Glutamatergic neuron (in vitro differentiated cells): ENCODE measurements at places on chromosomes 16 and 17.

- DNase-seq: no peak
These were observed 41.0 kb downstream of the MRPS23 start for GRCh38 chr17:57808882-57809281.

DNA sequence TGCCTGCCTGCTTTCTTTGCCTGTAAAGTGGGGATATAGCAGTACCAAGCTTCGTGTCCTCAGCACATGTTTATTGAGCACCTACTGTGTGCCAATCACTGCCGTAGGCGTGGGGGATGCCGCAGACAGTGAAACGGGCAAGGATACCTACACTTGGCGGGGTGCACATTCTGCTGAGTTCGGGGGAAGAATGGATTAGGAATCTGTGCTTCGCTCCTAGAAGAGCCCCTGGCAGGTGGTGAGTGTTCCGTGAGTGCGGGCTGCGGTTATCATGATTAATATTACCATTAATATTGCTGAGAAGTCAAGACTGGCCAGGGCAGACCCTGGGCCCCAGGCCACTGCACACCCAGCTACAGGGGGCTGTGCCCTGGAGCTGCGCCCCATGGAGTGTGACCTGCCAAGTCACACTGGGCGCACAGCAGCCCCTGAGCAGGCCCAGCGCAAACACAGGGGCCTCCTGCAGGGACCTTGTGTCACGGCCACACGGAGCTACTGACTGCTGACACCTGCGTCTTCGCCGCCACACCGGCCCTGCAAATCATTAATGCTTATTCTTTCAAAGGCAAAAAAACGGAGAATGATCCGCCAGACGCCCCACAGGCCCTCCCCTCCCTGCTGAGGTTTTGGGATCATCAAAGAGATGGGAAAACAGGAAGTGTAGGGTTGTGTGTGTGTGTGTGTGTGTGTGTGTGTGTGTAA, 213.4 kb upstream of the GSE1 start:
- DNase-seq: peak; percentile 36

DNA sequence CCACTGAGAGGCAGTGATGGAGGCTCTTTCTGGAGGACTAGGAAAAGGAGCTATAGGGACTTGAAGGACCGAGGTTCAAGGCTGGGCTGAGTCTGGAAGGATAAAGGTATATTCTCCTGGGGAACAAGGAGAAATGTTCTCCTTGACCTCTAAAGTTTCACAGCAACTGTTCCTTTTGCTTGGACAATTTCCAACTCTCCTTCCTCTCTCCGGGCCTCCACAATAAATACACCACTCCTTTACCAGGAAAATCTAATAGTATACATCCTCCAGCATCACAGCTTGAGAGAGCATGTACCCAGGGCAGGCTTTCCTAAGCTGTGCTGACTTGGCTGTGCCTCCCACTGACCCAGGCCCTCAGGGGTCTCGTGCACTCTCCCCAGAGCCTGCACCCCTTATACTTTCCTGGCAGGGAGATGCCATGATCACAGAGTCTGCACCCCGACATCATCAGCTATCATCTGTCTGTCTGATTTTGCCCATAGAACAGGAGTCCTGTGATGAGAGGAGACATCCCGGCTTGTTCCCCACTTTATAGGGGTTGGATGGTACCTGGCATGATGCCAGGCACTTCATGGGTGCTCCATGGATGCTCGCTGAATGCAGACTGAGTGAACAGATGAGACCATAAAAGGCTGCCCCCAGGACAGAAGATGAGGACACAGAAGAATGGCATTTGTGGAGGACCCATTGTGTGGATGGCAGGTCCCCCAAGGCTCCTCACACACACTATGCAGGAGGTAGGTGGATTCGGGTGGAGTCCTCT, 582.6 kb upstream of the CDH5 start:
- DNase-seq: no peak

GRCh38 chr17:61783556-61784304, 79.6 kb downstream of the BRIP1 start:
- no peak for DNase-seq

GRCh38 chr17:15945527-15946191, 729 bp downstream of the ADORA2B start:
- DNase-seq: no peak

DNA sequence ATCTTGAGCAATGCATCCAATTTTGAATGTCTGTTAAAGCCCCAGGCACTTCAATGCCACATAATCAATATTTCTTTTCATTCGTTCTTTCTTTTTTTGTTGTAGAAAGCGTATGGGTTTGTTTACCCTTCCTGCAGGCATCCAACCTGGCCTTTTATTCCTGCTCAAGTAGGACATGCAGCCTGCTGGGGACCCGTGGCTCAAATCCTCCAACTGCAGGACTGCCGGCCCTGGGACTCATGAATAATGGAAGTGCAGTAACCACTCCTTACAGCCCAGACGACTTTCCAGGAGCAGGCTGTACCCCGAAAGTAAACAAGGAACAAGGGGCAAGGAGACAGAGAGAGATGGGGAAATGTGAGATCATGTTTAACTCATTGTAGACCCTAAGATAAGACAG, 126.4 kb downstream of the SALL1 start:
- no peak for DNase-seq

DNA sequence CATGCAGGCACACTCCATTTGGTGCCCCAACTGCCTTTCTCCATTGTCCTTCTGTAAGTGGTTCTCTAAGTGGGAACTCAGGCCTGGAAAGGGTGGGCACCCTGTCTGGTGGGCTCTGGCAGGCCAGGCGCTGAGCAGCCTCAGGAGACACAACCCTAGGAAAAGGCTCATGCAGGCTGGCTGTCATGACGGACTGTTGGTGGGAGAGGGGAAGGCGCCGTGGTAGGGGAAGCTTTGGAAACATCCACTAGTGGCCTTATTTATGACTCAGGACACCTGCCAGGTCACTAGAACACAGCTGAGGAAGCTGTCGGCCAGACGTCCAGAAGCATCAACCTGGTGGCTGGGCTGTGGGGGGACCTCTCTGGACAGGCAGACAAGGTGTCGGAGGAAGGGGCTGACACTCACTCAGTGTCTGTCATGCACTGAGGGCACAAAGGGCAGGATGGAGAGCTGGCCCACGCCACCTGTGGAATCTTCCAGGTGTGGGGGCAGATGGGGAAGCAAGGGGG, 216.0 kb downstream of the SEC14L1 start:
- no peak for DNase-seq

DNA sequence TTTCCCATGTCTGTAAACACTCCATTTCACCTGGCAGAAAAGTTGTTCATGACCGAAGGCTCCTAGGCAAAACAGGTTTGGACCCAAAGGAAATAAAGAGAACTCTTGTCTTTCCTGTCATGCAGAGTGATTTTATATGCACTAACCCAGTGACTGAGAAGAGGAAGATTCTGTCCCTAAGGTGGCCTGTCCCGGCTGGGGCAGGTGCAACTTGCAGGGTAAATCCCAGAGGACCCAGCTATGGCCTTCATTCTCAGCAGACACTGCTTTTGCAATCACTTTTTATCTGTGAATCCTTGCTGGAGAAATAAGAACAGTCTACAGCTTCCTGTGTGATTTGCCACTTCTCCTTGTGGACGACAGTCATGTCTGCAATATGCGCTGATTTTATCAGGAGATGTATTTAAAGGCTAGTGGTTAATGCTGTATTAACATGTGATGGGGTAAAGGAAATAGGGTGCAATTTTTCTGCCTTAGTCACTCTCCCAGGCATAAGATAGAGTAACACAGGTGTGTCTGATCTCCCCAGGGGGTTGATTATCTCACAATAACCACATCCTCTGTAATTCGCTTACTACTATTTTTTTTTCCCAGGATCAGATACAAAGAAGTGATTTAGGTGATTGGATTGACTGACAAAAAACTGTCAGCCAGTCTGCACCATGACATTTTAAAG, 696.8 kb upstream of the SOX9 start:
- DNase-seq: no peak

DNA sequence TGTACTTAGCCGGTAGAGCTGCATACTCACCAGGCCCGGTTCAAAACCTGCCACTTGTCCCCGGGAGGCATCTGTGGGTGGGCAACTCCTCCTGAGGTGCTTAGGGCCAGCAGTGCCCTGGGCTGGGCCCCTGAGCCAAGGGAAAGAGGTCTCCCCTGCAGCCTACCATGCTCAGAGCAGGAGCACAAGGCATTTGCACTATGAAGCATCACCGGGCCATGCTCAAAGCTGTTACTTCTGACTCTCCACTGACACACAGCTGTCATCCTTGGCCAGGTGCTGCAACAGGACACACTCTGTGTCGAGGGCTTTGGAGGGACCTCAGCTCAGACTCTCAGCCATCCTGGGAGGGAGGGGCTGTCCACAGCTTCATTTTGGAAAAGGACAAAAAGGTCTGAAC, 37.2 kb downstream of the SLC38A8 start:
- no peak for DNase-seq

DNA sequence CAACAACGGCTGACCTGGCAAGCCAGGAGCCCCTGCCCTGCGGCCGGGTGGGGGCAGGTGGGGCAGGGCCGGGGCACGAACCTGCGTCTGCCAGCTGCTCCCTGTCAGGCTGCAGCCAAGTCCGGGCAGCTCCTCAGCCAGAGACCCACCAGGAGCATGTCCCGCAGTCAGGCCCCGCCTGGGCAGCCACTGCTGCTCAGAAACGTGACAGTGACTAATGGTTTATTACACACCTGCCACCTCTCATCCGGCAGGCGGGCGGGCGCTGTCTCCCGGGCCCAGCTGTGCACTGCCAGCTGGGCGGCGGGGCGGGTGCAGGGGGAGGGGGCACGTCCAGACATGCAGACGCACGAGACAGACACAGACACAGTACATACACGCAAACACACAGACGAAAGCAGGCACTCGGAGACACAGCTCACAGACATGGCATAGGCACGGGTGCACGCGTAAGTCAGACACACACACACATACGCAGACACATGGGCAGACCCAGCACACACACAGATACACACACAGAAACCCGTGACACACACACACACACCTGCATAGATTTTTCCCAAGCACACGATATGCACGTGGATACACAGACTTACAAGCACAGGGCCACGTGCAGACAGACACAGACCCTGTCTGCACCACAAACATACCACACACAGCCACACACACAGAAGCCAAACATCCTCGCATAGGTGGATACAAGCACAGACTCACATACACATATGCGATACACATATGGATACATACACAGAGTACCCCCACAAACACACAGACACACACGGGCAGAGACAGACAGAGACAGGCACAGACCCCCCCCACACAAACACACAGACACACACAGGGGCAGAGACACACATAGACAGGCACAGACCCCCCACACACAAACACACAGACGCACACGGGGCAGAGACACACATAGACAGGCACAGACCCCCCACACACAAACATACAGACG, 248.3 kb upstream of the CIBAR2 start:
- DNase-seq: peak; percentile 67

DNA sequence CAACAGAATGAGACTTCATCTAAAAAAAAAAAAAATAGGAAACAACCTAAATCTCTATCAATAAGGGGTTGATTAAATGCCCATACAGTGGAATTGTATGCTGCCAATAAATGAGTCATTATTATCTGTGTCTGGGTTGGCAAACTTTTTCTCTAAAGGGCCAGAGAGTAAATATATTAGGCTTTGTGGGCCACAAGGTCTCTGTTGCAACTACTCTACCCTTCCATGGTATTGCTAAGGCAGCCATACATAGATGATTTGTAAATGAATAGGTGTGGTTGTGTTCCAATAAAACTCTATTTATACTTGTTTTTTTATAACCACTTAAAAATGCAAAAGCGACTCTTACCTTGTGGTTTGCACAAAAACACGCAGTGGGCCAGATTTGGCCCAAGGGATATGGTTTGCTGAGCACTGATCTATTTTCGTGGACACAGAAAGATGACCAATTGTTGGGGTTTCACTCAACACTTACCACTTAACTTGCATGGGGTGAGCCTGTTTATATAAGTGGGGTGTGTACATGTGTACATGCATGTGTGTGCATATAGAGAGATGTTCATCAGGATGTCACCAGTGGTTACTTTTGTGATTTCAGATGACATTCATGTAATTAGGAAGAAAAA, 12.4 kb upstream of the IL4R start:
- DNase-seq: no peak

DNA sequence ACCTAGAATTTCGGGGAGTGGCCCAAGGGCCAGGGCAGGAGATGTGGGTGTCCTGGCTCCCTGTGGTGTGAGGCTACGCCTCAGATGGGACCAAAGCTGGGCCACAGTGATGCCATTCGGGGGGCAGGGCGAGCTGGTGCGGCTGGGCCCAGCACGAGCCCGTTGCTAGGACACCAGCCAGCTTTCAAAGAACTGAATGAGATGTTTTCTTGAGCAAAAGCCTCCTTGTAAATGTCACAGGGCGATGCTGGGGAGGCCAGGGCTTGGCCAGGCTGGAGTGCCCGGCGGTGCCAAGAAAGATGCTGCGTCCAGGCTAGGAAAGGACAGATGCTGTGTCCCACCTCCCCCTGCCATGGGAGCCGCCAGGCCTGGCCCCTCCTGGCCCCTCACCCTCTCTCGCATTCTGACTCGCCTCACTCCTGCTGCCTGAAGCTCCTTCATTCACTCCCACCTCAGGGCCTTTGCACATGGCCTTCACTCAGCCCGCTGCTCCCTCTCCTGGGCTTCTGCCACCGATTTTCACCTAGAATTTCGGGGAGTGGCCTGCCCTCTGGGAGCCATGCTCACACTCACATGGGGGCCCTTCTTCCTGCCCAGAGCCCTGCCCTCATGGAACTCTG, 39.1 kb downstream of the CPNE2 start:
- no peak for DNase-seq

GRCh38 chr17:2025622-2026309, 632 bp upstream of the RTN4RL1 start:
- DNase-seq: peak; percentile 90

- no peak for DNase-seq
These were observed 253.5 kb downstream of the MRTFB start for GRCh38 chr16:14324581-14324980.

DNA sequence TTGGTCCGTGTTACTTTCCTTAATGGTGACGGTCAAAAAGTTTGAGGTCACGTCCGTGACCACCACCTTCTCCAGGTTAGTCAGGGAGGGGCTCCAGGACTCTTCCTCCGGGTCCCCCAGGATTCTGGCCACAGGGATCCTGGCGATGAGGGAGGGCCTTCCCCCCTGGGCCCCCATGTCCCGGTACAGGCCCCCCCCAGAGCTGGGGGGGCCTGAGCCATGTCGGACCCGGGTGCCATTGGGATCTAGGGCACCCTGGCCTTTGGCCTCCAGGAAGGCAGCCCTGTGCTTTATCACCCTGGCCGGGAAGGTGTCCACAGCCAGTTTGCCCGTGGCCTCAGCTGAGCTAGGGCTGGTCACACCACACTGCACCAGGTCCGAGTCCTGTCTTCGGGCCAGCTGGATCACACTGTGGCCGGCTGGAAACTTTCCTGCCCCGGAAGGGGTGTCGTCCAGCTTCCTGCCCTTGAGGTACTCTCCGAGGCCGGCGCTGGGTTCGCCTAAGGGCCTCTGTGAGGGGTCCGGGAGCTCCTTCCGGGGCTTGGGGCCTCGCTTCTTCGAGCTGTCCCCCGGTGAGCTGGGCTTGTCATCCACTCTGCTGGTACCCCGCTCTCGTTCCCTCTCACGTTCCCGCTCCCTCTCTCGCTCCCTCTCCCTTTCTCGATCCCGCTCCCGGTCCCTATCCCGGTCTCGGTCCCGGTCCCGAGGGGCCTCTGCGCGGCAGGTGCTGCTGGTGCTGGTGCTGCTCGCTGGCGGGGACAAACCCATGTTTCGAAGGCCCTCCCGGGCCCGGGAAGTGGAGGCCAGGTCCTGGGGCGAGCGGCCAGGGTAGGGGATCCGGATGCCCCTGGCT, 2.0 kb downstream of the CBX8 start:
- DNase-seq: no peak
